ENCODE measurements at places on chromosomes 2 and 18. TPM values are rescaled to one million over a fixed set of nuclear protein-coding genes. Genes with fewer than 3 reads are reported as not detected.

GRCh38 chr18:9914334-9914583 lies 443 bp downstream of the VAPA start:
- DNase-seq: no peak

GRCh38 chr2:101696272-101697123 lies 1.0 kb upstream of the MAP4K4 start:
- DNase-seq: no peak

DNA sequence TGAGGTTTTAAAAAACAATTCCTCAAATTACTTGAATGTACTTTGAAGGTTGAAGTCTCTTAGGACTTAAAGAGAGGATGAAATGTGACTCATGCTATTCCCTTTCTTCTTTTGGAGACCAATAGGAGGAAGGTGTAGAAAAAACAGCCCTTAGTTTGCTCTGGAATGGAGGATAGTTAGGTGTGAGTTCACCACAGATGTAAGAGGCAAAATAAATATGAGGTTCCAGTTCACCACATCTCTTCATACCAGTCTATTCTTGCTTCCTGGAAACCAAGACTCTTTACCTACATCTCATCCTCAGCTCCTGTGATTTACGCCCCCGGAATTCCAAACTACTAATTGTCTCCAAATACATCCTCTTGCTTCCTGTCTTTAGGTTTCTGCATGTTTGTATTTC lies 77.5 kb upstream of the TTC21B start:
- peak; percentile 11 for DNase-seq

The MRPL44 gene
- 48.1 TPM for total RNA-seq

DNA sequence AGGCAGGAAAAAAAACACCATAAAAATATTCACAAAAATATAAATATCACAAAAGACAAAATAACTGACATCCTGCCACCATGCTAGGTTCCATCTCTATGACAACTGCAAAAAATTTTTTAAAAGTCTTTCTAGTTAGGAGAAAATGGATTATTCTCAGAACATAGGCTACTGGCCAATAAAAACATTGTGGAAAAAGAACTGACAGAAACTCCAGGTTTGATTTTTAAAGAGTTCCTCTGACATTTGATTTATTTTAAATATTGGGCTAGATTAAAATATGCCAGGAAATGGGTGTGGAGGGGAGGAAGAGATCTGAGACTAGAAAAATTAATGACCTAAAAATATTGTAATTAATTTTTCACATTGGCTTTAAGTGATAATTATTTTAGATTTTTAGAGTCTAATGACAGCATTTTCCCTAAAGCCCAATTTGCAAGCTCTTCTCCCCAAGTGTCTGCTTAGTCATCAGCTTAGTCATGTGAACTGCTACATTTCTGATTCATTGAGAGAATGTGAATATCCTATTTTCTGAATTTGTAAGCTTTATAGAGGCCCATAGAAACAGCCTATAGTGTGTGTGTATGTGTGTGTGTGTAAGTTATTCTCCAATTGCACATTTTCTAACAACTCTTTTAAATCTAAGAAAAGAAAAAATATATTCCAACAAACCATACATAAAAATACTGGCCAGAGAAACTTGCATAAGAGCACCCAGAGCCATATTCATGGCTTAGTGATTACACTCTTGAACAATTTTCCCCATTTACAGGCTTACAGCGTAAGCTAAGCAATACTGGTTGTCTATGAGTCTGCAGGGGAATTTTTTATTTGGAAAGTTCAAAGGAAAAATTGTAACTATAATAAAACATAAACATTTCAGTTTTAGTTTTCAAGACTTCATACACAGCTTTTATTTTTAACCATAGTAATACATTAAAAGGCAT lies 48.4 kb downstream of the TMEFF2 start:
- DNase-seq: peak; percentile 62

The UGT1A5 gene
- total RNA-seq: not detected

DNA sequence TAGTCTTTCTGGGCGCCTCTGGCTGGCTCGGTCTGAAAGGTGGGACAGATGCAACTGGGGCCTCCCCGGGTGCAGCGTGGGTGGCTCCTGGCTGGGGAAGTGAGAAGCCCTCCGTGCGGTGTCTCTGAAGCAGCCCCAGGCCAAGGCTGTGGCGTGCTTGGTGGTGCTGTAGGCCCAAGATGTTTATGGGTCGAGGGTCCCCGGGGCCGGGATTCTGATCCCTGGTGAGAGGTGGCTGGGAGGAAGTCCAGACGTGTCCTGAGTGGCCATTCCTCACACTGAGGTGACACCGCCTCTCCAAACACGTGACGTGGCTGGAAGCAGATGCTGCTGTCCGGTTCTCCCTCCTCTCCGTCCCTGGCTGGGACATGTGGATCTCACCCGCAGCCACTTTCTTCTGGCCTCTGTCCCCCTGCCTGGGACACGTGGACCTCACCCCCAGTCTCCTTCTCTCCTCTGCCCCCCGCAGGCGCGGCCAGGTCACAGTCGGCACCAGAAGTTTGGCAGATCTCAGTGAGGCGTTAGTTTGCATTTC lies 12.6 kb downstream of the RTP5 start:
- no peak for DNase-seq

DNA sequence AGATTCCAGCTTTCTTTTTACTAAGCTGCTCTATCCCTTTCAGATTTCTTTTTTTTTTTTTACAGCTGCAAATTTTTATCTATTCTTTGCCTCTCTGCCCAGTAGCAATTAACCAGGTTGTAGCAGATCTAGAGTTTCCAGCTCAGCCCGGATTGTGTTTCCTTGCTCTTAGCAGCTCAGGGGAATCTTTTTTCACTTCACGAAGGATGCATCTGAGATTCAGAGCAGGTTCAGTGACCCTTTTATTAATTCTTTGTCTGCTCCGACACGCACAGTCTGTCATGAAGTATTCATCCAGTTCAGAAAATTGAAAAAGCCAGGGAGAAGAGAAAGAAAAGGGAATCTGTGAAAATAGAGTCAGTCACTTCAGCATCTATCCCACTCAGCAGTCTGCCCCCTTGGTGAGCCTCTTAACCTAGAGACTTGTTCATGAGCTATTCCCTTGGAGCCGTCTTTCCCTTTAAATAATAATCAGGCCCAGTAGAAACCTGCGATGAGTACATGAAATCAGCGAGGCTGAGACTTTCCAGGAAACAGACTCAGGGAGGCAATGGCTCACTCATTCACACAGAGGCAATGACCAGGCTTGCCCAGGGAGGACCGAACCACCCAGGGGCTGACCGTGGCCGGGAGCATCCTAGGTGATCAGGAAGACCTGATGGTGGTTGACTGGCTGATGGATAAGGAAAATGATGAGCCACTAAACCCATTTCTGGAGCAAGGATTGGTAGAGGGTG lies 103.4 kb upstream of the ITGA6 start:
- no peak for DNase-seq

GRCh38 chr2:47811668-47812067 lies 28.7 kb downstream of the MSH6 start:
- no peak for DNase-seq

- DNase-seq: peak; percentile 20
Measured at GRCh38 chr2:181262782-181263181, 194.4 kb upstream of the ITGA4 start.

The CNDP1 gene
- total RNA-seq: not detected

DNA sequence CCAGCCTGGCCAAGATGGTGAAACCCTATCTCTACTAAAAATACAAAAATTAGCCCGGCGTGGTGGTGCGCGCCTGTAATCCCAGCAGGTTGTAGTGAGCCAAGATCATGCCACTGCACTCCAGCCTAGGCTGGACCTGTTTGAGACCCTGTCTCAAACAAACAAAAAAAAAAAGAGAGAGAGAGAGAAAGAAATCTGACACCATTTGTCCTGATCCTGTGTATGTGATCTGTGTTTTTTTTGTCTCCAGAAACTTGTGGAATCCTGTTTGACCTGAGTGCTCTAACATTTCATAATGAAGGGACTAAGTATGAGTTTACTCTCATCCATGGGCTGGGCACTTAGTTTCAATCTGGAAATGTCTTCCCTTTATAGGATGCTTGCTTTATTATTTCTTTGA lies 6.4 kb upstream of the ITPRIPL1 start:
- no peak for DNase-seq

DNA sequence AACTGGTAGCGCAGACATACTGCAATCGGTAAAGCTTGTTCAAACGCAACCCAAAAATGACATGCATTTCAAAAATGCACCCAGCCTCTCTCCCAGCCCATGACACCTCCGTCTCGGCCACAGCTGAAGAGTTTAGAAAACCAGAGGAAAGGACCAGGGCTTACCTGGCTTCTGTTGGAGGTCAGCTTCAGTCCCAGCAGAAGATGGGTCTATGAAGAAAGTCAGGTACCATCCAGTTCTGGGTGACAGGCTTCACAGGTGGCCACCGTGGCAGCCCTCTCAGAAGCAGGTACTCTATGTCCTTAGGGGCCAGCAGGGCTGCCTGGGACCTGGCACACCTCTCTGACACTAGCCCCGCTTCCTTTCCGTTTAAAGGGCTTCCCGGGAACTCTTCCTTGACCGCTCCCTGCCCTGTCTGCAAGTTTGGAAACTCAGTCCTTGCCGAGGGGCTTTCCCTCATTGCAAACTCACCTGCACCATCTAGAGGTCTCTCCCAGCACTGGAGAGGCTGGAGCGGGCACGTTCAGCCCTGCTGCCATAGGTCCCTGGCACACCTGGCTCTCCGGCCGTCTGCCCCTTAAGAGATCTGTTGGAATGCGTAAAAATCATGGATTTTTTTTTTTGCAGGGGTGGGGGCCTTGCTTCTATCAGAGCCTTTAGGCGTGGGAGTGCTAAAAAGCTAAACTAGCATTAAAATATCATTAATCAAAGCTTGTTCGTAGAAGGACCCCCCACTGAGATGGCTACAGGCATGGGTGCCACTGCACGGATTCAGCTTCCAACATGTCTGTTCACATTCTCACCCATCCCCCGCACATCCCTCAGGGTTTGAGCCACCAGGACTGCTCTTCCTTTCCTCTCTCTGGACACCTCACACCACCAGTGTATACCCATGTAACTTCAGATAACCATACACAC lies at the start of gene EDAR:
TSS of gene EDAR (minus strand) at position 425 of the 918 bp plus-strand sequence. CDS start 58,206 bp downstream, outside the sequence.
- DNase-seq: peak; percentile 13

DNA sequence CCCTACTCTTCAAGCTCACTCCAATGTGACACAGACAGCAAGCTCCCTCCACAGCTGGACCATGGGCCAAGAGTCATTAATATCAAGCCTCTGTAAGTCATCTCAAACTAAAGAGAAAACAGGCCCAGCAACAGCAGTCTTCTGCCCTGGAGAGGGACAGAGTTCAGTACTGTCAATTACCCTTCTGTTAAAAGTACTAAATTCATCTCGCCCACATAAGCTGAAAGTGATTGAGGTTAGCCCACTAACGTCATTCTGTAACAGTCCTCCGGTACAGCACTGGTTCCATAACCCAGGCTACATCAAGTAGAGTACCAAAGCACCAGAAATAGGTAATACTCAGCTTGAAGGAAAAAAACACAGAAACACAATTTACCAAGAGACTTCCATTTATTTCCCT lies 25.9 kb downstream of the THADA start:
- DNase-seq: no peak

DNA sequence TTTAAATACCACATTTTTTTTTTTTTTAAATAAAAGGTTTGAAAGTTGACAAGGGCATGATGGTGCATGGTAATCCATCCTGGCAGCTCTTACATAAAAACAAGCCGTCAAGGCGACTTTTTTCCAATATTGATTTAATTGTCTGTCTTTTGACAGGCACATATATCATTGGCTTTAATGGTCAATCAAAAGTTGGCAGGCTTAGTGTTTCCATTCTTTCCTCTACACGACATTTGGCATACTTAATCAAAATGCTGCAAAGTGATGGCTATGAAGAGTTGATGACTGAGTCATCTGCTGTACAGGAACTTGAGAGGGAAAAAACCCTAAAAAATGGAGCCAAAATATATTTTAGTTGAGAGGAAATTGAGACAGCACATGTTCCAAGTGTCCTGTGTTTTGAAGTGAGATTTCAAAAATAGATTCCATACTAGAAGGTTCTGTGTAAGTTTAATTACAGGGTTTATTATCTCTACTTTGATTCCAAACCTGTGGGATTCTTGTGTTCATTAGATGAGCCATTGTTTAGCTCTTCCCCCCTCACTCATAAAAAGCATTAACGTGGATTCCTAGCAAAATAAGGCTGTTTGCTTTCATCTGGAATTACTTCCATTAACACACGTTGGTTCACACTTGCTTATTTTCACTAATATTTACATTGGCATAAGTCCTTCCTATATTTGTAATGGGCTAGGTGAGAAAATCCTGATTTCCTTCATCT lies 3.2 kb downstream of the TSHZ1 start:
- no peak for DNase-seq

DNA sequence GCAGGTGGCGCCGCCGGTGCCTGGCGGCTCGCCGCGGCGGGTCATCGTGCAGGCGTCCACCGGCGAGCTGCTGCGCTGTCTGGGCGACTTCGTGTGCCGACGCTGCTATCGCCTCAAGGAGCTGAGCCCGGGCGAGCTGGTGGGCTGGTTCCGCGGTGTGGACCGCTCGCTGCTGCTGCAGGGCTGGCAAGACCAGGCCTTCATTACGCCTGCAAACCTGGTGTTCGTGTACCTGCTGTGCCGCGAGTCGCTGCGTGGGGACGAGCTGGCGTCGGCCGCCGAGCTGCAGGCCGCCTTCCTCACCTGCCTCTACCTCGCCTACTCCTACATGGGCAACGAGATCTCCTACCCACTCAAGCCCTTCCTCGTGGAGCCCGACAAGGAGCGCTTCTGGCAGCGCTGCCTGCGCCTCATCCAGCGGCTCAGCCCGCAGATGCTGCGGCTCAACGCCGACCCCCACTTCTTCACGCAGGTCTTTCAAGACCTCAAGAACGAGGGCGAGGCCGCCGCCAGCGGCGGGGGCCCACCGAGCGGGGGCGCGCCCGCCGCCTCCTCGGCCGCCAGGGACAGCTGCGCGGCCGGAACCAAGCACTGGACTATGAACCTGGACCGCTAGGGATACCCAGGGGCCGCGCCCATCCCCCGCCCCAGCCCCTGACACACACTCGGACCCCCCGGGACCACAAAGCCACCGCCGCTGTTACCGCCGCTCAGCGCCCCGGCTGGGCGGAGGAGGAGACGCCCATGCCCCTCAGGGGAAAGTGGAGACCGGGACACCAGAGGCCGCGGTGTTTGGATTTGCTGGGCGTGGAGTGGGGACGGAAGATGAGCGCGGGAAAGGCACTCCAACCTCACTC lies 1.1 kb downstream of the CDK5R2 start:
- DNase-seq: no peak

GRCh38 chr2:151796774-151797173 lies 31.4 kb downstream of the ARL5A start:
- DNase-seq: no peak

The MRPS5 gene
- total RNA-seq: 57.6 TPM

Measured in myocyte (in vitro differentiated cells).